ENCODE measurements at places on chromosomes 1 and 21.

GRCh38 chr1:24960071-24960801, 30.2 kb upstream of the RUNX3 start:
- no peak for DNase-seq

DNA sequence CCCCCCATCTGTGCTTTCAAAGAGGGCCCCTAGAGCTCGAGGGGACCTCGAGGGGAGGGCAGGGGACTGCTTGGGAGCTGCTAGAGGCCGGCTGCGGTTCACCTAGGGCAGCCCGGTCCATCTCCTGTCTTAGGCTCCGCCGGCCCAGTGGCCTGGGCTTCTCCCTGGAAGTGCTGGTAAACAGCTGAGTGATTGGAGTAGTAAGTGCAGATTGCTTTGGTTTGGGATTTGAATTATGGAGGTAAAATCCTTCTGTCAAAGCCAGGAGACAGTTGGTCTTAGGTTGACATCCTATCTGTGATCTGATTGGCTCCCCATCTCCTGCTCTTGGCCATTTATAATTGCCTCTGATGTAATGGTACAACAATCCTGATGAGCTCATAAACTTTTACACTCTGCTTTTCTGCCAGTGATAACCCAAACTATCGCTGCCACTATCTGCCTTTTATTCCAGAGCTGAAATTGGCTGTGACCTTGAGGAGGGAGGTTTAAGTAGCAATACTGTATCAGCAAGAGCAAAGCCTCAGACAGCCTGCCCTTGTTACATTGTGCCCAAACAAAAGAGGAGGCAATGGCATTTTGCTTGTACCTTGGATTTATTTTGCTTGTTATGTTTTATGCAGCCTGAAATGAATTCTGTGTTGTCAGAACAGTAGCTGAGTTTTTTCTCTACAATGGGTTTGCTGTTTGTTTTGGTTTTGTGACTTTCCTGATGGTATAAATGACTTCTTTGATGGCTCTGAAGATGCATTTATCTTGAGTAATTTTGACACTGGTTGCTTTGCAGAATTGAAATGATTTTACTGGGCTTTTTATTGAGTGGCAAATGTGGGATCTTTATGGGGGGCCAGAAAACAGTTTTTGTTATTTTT, 2.4 kb downstream of the ARID1A start:
- DNase-seq, result peak; percentile 76

DNA sequence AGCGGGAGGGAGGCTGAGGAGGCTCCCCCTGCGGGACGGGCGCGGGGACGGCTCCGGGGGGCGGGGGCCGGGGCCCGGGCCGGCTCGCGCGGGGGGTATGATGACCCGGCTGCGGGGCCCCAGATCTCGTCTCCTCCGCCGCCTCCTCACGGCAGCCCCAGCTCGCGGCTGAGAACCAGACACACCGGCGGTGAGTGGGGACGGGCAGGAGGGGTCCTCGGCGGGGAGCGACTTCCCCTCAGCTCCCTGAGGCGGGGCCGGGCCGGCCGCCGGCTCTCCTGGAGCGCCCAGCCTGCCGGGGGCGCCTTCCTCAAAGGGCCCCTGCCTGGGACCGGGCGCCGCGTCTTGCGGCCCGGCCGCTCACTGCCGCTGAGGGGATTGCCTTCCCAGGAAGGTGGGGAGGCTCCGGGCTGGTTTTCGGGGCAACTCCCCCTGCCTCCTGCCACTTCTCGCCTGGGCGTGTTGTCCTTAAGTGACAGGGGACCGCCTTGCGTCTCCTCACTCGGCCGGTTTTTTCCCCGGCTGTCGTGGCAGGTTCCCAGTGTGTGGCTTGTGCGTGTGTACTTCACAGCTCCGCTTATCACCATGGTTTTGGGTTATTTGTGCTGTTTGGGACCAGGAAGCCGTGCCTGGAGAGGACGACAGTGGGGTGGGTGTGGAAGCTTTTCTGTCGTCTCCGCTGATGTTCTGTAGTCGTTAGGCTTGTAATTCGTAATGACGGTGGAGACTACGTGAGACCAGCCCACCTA, 800 bp downstream of the HIPK1 start:
- DNase-seq, result peak; percentile 32

- no peak for DNase-seq
These were observed 113.4 kb downstream of the ERG start for GRCh38 chr21:38384675-38385426.

DNA sequence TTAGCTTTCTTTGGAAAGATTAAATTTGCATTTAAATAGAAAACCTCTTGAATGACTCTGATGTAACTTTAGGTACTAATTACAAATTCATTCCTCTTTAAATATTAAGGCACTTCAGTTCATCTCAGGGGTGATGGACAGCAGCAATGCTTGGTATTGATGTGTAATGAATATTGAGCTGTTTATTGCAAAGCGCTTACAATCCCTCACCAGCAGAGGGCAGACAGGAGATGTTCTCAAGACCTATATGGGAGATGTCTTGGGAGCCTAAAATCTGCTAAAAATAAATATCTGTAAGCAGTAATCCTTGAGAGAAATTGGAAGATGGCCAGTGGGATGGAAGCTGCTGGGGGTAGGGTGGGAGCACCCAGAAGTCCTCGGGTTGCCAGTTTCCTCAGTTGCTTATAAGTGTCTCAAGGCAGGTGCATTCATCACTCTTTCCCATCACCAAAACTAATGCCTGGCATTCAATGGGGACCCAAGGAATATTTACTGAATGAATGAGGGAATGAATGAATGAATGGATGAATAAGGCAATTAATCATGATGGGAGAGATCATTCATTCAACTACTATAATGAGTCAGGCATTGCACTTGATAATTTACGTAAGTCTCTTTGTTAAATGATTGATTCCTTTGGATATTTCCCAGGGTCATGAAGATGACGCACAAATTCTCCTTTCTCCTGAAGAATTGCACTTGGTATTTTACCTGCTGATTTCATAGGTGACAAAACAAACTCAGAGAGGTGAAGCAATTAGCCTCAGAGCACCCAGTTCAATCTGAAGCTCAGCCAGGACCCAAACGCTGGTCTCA, 2.3 kb downstream of the KLHDC8A start:
- DNase-seq, result no peak

GRCh38 chr1:228264090-228264829, 56.4 kb downstream of the OBSCN start:
- no peak for DNase-seq

DNA sequence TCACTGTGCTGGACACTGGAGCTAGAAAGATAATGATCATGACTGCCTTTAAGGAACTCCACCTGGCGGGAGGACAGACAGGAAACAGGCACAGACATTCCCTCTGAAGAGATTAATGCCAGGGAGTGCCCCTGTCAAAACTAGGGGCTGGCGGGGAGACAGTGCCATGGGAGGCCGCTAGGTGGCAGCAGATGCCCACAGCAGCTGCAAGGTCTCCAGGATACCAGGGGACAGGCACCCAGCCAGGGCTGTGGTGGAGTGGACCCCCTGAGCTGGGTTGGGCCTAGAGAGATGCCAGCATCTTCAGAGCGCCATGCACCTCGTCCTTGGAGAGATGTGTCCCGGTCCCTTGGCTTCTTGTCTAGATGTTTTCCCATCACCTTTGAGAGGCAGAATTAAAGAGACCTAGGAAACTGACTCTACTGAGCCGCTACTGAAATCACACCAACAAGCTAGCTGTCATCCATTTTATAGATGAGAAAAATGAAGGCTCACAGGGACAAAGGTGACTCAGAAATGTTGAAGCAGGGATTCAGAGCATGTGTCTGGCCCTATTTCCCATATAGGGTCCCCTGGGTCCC, 3.6 kb downstream of the REN start:
- DNase-seq, result peak; percentile 71

- DNase-seq, result no peak
These were observed 83.4 kb downstream of the RUNX3 start for GRCh38 chr1:24846671-24847070.

DNA sequence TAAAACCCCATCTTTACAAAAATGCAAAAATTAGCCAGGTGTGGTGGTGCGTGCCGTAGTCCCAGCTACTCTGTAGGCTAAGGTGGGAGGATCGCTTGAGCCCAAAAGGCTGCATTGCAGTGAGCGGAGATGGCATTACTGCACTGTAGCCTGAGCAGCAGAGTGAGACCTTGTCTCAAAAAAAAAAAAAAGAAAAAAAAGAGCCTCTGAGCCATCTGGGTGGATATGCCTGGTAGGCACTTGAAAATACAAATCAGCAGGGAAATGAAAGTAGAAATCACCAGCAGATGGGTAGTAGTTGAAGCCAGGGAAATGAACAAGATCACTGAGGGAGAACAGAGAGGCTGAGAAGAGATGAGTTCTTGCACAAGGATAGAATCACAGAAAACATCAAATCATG, 131.0 kb upstream of the HMCN1 start:
- DNase-seq, result no peak

- no peak for DNase-seq
These were observed 7.8 kb downstream of the PIK3CD start for GRCh38 chr1:9659328-9659727.

- DNase-seq, result no peak
These were observed 18.0 kb upstream of the BTG2 start for GRCh38 chr1:203287109-203287893.

- no peak for DNase-seq
These were observed 284.5 kb upstream of the USP25 start for GRCh38 chr21:15445327-15445726.

DNA sequence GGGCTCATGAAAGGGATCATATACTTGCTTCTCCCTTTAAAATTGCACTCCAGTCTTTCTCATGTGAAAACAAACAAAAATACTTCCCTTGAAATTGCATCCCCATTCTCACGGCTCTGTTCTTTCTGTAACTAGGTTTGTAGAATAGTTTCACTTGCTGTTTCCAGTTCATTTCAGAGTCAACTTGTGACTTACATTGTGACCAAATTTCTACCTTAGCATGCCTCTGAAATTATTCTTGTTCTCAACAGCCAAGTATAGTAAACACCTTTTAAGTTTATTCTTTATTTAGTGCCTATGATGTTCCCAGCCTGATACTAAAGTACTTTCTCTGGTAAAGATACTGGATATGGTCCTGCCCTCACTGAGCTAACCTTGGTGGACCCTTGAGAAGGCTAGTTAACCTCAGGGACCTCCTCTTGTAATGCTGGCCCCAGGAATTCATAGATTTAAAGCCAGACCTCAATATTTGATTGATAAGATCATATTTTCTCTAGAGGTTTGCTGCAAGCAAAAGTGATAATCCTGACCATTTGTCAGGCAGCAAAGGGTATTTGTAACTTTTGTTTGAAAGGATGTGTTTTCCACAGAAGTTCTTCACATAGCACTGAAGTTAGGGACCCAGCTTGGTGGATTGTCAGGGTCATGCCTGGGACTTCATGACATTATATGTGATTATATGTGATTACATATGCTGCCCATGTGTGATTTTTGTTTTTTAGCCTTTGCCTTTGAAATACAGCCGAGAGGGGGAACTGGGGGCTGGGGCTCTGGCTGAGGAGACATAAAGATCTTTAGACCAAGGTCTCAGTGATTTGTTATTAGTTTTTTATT, 29.6 kb downstream of the VANGL2 start:
- no peak for DNase-seq

DNA sequence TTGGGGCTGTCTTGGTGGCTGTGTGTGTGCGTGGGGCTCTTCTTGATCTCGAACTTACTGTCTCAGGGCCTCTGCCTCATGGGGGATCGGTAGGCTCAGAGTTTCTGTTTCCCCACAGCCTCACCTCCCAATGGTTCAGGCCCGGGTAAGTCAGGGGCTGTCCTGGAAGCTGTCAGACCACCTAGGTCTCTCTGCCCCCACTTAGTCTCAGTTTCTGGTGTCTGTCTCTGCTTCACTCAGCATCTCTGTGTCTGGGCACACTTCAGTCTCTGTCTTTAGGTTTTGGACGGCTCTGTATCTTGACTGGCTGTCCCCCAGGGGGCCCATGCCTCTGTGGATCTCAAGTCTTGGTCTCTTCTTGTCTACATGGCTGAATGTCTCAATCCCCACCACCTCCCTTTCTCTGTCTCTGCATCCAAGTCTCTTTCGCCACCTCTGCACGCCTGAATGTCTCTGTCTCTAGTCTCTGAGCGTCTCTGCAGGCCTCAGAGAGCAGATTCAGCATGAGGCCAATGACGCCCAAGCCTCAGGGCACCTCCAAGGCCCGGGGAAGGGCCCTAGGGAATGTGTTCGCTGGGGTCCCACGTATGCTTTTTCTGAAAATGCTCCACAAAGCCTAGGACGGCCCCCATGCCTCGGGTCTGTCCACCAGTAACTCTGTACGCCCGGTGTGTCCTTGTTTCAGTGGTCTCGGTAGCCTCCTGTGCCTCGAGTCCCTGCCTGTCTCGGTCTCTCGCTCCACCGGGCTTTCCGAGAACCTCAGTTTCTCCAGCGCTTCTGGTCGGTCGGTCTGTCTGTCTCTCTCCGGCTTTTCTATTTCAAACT, 818 bp downstream of the FHL3 start:
- no peak for DNase-seq

DNA sequence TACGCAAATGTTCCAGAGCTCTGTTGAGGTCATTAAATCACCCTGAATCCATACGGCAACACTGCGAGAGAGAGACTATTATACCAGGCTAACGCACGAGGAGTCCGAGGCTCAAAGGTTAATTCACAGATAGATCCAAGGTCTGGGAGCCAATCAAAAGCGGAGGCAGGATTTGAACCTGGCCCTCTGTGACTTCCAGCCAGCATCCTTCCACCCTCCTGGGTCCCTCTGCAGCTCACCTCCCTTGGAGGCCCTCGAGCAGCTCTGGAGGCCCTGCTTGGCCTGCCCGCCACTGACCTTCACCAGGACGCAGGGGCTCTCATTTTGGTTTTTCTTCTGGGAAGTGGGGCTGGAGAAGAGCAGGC, 42.1 kb downstream of the KIAA1614 start:
- no peak for DNase-seq

DNA sequence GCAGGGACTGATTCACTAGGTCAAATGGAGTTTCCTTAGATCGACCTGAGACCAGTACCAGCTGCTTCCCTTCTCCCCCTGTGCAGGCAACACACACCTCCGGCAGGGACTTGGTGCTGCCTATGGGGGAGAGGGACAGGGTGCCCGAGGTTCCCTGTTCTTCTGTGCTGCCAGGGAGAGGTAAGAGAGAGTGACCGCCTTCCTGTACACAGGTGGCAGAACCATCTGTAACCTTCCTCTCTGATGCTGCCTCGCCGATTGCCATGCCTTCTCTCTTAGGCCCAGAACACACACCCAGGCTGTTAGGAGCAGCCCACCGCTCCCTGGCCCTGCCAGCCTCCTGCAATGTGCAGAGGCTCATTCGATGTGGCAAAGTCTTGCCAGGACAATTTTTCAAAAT, 9.3 kb downstream of the MYOC start:
- DNase-seq, result no peak

- no peak for DNase-seq
These were observed 31.7 kb upstream of the HAO2 start for GRCh38 chr1:119336848-119337247.

DNA sequence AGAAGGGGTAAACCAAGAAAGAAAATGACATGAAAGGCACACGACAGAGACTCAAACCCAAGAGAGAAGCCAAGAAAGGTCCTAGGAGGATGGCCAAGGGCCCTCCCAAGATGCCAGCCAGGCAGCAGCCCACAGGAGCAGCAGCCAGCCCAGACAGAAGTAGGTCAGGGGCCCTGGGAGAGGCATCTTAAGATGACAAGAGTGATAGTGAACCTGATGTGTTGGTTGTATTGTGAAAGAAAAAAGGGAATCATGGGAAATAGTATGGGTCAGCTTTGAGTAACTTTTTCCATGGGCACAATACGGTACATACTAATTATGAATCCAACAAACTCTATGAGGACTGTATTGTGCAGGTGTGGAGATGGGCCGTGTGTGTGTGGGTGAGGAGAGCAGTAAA, 3.3 kb downstream of the CCSAP start:
- no peak for DNase-seq

Measured in 8988T (cell line).